Activated T-cell treated with anti-CD3 and anti-CD28 coated beads, Interleukin-2, amount 50 U/mL, for 24 hours (primary cell): ENCODE measurements at places on chromosomes 3 and 15.

DNA sequence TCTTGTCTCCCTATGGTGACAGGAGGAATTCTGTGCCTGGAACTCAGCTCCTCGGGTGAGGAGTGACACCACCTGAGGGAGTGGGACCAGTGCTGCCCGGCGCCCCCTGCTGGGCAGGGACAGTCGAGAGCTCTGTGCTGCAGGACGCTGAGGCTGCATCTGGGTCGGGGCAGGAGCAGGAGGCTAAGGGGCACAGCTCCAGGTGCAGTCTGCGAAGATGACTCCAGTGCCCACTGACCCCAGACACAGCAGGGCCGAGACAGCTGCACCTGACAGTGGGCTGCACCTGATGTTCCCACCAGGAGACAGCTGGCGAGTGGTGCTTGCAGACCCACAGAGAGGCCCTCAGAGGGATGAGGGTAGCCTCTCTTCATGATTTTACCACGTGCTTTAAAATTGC, 152.9 kb downstream of the ATP10A start:
- peak; percentile 70 for DNase-seq

DNA sequence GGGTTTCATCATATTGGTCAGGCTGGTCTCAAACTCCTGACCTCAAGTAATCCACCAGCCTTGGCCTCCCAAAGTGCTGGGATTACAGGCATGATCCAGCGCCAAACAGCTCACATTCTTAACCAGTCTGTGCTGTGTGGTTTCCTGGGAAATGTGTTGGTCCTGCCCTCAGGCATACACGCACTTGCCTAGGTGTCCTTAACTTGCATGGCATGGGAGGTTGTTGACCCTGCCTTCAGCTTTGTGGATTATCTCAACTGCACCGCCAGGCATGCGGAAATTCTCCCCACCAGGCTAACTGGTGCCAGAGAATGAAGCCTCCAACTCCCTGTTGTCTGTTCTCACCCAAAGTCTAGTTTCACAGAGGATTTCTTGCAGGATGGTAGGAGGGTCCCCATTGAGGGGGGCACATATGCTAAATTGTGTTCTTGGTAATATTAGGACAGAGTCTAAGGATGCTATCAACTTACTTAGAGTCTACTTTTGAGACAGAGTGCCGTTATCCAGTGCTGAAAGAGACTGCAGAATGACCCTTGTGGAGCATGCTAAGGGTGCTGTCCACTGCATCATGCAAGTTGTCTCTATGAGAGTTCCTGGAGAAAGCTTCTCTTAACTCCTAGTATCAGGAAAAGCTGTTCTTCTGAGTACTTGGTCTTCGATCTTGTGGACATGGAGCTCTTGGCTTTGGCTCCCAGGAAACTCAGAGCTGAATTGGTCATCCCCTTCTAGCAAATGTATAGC, 61.6 kb upstream of the EIF1B start:
- DNase-seq = no peak

DNA sequence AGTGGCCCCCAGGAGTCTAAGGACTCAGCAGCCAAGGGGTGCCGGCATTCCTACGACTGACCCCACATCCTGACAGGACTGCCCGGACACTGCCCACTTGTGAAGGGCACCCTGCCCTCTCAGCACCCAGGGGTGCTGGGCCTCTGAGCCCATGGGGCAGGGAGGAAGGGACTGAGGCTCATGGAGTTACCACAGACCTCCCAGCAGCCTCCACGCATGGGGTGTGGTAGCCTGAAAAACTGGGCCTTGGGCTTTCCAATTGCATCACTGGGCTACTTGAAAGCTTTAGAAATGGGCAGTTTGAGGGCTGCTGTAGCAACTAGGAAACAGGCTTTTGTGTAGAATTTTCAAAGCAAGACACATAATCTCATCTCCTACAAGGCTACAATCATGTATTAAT, 13.2 kb downstream of the TKT start:
- no peak for DNase-seq

DNA sequence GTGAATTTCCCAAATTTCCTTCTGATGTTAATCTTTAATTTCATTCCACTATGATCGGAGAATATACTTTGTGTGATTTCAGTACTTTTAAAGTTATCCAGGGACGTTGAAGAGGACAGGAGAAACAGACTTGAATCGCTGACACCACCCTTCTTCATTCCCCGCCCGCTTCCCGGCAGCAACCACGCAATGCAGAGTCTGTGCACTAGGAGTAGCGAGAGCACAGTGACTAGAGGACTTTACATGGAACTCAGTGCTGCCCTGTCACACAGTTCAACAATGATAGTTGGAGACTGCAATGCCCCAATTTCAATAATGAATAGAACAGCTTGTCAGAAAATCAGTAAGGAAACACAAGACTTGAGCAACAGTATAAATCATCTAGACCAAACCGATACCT, 73.9 kb downstream of the RNF13 start:
- DNase-seq = no peak

DNA sequence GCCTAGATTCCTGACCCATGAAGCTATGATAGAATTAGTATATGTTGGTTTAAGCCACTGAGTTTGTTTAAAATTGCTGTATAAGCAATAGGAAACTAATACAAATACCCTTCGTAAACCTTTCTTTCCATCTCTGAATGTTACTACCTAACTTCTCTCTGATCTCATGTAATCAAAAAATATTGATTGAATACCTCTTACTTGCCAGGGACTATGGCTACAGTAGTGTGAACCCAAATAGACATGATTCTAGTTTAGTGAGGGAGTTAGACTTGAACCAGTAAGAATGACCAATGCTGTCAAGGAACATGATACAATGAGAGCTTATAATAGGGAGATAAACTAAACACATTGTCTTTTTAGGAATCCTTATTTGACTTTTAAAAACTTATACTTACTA, 19.4 kb downstream of the STT3B start:
- no peak for DNase-seq

GRCh38 chr3:57889807-57890206, 118.4 kb upstream of the FLNB start:
- DNase-seq = no peak

GRCh38 chr3:67389176-67389575, 265.2 kb downstream of the SUCLG2 start:
- DNase-seq = no peak

DNA sequence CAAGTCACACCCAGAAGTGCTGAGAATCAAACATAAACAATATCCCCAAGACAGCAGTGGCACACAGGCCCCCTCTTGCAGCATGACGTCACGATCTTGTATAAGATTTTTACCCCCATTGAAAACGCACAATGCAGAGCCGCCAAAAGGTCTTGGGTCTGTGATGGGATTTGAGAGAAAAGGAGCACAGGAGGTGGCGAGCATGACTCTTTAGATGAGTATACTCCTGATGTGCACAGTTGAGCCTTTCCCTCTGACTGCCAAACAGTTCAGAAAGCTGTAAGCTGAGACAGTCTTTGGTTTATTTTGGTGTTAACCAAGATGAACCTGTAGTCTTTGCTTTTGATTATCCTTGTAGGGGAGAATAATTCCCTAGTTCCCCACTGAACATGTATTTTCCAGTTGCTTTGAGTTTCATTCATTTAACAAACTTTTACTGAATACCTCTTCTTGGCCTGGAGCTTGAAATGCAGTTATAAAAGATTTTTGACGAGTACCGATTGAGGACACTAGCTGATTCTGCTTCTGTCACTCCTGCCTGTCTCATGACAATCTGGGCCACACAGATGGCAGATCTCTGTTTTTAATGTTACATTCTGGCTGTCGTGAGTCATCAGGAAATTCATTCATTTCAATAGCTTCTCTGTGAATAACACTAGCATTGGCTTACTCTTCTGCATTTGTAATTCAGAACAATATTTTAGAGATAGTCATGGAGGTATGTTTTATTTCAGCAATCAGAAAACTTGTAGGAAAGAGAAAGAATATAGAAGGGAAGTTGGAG, 28.9 kb downstream of the CFAP91 start:
- no peak for DNase-seq

DNA sequence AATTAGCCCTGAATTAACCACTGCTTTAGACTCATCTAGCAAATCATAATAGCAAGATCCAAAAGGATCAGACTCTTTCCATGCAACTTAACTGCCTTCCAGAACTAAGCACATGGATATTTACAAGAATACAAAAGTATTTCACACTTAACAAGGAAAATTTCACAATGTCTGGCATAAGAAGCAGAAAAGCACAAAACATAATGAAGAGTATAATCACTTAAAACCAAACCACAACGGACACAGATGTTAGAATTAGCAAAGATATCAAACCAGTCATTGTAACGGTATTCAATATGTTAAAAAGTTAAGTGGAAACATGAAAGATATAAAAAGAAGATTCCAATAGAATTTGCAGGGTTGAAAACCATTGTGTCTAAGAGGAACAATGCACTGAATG, 51.5 kb upstream of the COL6A6 start:
- DNase-seq = no peak

GRCh38 chr15:36605604-36606263, 26.3 kb downstream of the CDIN1 start:
- DNase-seq = no peak

DNA sequence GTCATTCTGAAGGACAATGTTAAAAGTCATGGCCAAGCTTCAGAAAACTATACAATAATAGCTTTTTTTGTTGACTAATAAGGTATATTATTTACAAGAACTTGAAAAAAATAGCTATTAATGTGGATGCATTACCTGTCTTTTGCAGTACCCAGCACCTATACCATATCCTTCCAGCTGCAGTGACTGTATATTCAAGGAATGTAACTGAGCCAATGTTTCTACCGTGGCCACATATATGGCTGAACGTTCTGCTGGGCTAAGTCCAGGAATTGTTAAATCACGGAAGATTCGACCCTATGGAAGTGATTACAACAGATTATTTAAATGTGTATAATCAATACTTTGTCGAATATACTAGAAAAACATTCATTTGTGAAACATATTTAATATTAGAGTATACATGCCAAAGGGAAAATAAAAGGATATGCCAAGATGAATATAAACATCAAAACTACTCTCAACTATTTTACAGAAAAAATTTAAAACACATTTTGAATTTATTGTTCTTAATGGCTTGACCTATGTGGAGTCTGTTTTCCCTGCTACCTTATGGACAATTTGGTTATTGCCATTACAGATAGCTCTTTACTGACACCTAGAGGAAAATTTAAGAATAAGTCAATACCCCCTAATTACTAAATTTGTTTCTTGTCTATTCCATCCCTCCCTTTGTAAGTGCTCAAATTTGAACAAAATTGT, 17.6 kb downstream of the ACAD11 start:
- no peak for DNase-seq

DNA sequence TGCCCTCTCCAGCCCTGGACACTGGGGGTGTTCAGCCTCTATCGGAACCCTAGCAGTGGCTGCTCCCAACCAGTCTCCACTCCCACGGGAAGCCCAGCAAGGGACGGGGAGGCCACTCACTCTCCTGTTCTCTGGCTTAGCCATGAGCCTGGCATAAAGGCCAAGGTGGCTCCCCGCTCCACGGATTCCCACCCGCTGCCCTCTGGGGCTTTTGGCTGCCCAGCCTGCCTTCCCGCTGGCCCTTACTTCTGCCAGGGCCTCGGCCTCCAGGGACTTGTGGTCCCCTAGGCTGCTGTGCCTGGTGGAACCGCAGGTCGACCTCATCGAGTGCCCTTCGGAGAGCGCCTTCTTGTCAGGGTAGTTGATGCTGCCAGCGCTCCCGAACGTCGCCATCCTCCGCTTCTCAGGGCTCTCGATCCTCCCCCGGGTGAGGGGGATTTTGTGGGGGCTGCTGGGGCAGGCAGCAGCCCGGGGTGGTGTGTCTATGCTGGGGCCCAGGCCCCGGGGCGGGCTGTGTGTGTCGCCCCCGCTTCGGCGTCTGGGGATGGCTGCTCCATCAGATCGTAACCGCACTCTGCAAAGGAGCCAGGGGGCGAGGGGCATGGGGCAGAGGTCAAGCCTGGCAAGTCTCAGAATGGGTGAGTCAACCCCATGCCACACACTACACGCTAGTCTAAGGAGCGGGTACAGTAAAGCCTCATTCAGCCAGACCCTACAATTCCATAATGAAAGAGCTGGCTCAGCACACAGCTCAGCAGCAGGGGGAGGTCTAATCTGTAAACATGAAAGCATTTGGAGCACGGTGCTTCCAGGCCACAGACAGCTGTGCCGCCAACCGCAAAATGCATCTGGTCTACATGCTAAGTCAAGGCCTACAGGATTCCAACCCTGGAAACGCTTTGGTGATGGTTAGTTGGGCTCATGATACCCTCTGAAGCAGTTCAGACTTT, 27.3 kb upstream of the RAD18 start:
- no peak for DNase-seq

DNA sequence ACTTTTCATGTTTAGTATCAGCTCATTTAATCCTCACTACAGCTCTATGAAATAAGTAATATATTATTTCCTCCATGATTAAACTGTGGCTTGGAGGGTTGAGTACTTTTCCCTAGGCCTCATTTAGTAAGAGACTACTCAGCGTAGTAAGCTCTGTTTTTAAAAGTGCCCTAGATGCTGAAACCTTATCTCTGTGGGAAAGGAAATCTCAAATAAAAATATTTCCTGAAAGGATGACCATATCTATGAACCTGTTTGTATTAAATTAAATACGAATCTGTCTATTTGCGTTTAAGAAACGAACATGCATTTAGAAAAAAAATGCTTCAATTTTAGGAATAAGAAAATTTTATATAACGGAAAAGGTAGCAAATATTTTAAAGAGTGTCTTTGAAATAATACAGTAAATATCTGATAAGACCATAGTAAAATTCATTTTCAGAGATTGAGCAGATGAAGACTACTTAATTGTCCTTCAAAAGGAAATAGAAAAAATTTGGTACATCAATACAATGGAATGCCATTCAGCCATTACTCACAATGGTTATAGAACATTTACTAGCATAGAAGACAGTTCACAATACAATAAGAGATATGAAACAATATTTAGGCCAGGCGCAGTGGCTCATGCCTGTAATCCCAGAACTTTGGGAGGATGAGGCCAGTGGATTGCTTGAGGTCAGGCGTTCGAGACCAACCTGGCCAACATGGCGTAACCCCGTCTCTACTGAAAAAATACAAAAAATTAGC, 56.2 kb downstream of the ATG7 start:
- DNase-seq = no peak

- DNase-seq = no peak
Measured at GRCh38 chr15:45091576-45091975, 22.4 kb downstream of the DUOX2 start.

- no peak for DNase-seq
Measured at GRCh38 chr15:69893863-69894262, 203.9 kb downstream of the TLE3 start.

- no peak for DNase-seq
Measured at GRCh38 chr3:103512595-103512994, 1077.8 kb downstream of the ZPLD1 start.

DNA sequence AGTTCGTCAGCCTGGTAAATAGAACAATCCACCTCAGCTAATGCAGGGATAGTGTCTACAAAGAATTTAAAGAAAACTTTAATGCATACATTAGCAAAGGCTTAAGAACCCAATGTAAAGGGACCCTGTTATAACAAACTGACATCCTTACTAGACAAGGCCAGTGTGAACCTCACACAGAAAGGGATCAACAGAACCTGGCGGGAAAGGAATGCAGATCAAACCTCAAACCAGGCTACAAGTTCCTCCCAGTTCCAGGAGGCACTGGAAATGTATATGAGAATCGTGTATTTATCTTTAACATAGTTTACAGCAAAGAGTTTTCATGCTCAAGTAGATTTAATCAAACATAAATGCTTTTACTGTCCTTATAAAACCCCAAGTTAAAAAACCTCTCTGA, 37.6 kb upstream of the ATP11B start:
- DNase-seq = no peak

GRCh38 chr15:67212684-67213367, 41.6 kb downstream of the AAGAB start:
- no peak for DNase-seq
